Activated CD8-positive, alpha-beta memory T cell treated with anti-CD3 and anti-CD28 coated beads for 1 hour (primary cell): ENCODE measurements at places on chromosomes 12 and 14.

GRCh38 chr12:93358058-93358457, 19.7 kb upstream of the NUDT4 start:
- DNase-seq: no peak

GRCh38 chr14:88233915-88234314, 89.2 kb downstream of the KCNK10 start:
- DNase-seq: no peak

DNA sequence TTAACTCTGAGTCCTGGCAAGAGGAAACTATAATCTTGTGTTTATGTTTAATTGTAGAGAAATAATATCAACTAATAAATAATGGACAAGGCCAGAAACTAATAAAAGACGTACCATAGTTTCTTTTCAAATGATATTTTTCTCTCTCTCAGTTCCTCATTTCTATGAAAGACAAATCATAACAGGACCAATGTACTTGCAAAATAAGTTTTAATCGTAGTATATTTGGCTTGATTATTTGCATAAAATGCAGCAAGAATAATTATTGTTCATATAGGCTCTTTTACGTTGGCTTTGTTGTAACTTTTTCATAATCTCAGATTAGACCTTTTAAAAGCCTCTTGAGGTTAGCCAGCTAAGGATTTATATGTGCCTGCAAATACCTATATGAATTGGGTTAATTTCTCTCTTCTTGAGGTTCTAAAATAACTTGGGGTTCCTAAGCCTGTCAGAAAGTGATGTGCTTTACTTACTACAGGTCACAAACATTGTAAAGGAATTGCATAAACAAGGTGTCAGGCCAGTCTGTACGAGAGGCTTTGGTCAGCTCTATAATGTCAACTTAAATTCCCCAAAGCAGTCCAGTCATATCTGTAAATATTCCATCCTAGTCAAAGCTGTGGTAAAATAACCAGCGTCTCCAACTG, 152.8 kb upstream of the PTPRQ start:
- DNase-seq: no peak

DNA sequence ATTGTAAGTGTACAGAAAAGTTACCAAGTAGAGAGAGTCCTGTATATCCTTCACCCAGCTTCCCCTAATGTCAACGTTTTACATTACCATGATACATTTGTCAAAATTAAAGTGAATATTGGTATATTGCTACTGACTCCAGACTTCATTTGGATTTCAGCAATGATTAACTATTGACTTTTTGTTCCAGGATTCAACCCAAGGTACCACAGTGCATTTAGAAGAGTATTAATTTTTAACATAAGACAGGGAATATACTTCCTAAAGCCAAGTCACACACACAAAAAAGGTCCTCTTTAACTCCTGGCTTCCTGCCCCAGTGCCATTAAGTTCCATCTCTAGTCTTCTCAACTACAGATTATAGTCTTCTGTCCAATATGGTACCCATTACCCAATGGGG, 75.5 kb upstream of the RBM19 start:
- no peak for DNase-seq

DNA sequence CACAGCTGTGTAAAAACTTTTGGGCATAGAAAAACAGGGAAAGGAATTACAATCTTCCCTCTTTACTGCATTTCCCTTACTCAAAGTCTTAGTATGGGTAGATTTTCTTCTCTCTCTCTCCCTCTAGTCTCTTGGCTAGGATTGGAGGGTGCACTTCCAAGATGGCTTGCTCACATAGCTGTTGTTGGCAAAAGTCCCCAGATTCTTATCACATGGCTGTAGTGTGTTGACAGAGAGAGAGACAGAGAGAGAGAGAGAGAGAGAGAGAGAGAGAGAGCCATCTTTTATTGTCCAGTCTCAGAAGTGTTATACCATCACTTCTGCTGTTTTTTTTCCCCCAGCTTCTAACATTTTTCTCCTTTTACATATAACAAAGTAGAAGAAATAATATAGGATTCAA, 6.3 kb upstream of the OR4E2 start:
- DNase-seq: no peak

DNA sequence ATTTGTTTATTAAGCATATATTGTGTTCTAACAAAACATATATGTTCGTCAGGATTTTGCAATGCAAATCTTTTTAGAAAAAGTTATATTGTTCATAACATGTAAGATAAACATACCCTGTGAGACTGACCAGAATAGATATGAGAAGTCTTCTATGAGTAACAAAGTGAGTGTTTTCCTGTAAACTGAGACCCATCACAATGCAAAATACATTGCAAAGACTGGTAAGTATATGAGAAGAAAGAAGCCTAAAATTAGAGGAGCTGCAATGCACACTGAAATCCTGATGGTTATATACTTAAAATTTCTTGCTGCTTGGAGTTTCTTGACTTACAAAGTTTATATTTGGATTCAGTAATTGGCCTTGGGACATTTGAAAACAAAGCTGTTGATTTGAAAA, 6.0 kb downstream of the HMGA2 start:
- no peak for DNase-seq

DNA sequence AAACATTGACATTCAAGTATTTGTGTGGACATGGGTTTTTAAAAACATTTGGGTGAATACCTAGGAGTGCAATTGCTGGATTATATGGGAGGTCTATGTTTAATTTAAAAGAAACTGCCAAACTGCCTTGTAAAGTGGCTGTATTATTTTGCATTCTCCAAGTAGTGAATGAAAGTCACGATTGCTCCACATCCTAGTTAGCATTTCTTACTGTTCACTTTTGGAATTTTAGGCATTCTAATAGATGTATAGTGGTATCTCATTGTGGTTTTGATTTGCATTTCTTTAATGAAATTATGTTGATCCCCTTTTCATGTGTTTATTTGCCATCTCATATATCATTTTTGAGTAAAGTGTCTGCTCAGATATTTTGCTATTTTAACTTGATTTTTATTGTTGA, 159.5 kb downstream of the FOXG1 start:
- DNase-seq: no peak

DNA sequence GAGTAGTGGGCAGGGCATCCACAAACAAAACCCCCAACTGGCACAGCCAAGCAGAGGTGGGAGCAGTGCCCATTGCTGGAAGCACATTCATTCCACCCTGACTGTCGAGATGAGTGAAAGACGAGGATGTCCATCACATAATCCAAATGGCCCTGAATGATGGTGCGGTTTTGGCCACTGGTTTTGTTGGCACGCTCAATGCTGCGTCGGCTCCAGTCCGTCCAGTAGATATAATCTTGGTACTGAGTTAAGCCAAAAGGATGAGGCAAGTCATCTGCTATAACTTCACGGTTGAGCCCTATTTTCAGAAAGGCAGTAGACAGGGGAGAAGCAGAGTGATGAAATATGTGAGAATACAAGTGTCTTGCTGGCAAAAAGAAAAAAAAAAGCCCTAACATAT, 88.1 kb downstream of the BCL2L14 start:
- no peak for DNase-seq

DNA sequence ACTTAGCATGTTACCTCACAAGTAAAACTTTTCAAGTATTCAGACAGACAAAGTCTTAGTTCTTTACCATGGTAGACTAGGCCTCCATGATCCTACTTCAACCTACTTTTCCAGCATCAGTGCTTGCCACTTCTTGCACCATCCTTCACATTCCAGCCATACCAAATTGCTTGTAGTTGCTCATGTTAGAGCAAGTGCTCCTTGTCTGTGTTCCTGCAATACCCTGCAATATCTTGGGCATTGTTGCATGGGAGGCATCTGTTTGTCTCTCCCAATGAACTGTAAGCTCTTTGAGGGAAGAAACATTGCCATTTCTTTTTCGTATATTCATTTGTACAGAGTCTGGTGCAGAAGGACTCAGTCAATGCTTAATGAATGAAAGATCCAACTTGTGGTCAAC, 78.0 kb downstream of the SRGAP1 start:
- no peak for DNase-seq

GRCh38 chr12:82745063-82745674, 58.5 kb downstream of the TMTC2 start:
- no peak for DNase-seq

- DNase-seq: no peak
Observed at GRCh38 chr14:99931308-99931707, 133.9 kb upstream of the EVL start.

DNA sequence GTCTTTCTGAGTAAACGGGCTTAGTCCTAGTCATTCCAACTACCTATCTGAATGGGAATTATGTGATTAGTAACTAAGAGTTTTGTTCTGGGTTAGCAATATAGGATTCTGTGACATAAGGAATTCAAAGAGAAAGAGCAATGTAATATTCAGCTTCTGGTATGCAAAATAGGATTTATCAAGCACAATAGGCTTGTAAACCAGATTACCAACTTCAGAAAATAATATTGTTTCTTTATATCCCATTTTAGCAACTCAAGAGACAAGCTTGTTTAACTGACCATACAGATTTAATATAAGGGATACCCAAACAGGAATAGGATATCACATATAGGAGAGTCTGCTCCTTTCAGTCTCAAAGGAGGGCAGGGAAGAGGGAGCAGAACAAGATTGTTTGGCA, 240.9 kb downstream of the CEP128 start:
- no peak for DNase-seq

DNA sequence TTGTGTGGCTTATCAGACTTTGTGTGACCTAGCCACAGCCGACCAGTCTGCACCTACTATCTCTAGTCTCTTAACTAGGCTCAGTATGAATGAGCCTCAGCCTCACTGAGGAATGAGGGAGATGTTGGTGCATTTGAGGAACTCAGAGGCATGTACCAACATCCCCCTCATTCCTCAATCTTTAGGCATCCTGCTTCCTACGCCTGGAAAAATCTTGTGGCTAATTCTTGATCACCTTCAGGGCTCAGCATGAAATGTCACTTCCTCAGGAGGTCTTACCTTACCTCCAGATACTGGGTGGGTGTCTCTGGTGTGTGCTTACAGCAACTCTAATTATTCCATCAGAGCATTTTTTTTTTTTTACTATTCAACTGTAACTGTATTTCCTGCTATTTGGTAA, 148.8 kb upstream of the TMCC3 start:
- no peak for DNase-seq

GRCh38 chr14:100147691-100148464, 11.6 kb downstream of the DEGS2 start:
- no peak for DNase-seq

DNA sequence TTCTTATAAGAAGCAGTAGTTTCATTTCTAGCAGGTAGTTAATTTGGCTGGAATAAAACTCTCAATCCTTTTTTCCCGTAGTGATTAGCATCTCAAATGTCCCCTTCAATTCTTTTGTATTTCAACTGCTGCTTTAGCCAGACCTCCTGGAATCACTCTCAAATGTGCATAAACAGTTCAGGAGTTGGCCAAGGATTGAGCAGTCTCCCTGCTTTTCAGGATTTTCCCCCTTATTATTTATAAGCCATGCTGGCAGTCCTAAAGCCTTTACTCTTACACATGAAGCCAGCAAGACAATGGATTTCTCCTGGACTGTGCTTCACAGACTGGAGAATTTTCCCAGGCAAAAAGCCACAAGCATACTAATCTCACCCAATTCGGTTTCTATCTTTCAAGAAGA, 950.1 kb downstream of the VRK1 start:
- DNase-seq: no peak

GRCh38 chr12:93347054-93347785, 30.5 kb upstream of the NUDT4 start:
- DNase-seq: no peak

- no peak for DNase-seq
Observed at GRCh38 chr12:3342051-3342450, 149.0 kb upstream of the PRMT8 start.
